Stimulated activated CD8-positive, alpha-beta memory T cell treated with anti-CD3 and anti-CD28 coated beads, Interleukin-7, amount 100 ng/mL, for 1 hour (primary cell): ENCODE measurements at places on chromosomes 7 and 10.

- no peak for DNase-seq
These were observed 454.2 kb upstream of the KLF6 start for GRCh38 chr10:4239186-4239585.

DNA sequence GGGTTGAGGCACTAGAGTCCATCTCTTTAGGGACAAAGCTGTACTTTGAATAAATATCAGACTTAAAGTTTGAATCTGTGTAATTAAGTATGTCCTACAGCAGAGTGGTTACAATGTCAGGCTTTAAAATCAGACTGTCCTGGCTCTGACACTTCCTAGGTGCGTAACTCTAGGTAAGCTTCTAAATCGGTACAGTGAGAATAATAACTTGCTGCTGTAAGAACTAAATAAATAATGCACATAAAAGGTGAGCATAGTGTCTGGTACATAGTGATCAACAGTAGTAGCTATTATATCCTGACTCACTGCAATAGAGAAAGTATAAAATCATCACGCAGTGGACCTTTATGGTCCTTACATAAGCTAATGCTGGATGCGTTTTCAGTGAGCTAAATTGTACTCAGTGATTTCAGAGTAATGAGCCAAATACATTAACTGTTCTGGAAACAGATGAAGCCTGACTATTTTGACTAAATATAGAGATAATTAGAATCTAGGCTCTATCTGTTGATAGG, 72.2 kb upstream of the PDK4 start:
- DNase-seq = no peak

- DNase-seq = no peak
These were observed 350.6 kb downstream of the TFEC start for GRCh38 chr7:115679976-115680375.

- DNase-seq = no peak
These were observed 2.6 kb downstream of the STK31 start for GRCh38 chr7:23712368-23713284.

DNA sequence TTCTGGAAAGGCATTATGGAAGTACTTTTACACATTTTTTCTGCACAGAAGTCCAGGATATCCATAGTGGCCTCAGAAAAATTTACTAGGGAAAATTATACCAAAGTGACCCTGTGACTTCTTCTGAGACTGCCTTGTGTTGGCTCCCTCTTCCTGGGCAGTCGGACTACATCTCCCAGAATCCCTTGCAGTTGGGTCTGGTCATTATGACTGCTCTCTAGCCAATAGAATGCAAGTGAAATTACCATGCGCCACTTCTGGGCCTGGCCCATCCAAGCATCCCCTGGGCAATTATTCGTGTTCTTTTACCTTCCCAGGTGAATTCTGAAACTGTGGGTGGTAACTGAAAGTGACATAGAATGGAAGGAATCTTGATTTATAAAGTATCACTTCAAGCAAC, 430.9 kb downstream of the ACTR3B start:
- no peak for DNase-seq

GRCh38 chr7:68622500-68622899, 975.8 kb upstream of the AUTS2 start:
- DNase-seq = no peak

- no peak for DNase-seq
These were observed 161.6 kb downstream of the NRCAM start for GRCh38 chr7:108294595-108294994.
